ENCODE measurements at places on chromosomes 11 and 22. TPM values are rescaled to one million over a fixed set of nuclear protein-coding genes. Genes with fewer than 3 reads are reported as not detected.

NAALAD2 gene
- 0.66 TPM for total RNA-seq

OR4D5 gene
- total RNA-seq: not detected

CEP57 gene
- total RNA-seq: 38.3 TPM

OR4C11 gene
- total RNA-seq: not detected

OR2D2 gene
- 0.66 TPM for total RNA-seq

AMPD3 gene
- total RNA-seq: 1.5 TPM
